ENCODE measurements at places on chromosomes 4 and X.

- DNase-seq = no peak
These were observed 686.0 kb downstream of the STPG2 start for GRCh38 chr4:97457253-97457652.

DNA sequence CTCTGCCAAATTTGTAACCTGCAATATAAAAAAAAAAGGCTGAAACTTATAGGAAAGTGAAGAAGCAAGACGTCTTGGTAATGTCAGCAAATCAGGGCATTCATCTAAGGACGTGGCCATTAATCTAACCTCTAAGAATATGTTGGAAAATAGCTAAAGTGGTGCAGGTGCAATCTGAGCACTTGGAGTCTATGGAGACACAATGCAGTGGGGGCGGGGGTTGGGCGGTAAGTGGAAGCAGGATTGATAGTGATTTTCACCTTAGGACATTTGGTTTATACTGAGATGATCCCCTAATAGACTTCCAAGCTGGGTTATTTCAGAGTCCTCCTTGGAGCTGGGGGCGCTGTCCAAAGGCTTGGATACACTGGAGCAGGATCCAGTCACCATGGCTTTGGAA, 283.4 kb downstream of the EPHA5 start:
- no peak for DNase-seq

DNA sequence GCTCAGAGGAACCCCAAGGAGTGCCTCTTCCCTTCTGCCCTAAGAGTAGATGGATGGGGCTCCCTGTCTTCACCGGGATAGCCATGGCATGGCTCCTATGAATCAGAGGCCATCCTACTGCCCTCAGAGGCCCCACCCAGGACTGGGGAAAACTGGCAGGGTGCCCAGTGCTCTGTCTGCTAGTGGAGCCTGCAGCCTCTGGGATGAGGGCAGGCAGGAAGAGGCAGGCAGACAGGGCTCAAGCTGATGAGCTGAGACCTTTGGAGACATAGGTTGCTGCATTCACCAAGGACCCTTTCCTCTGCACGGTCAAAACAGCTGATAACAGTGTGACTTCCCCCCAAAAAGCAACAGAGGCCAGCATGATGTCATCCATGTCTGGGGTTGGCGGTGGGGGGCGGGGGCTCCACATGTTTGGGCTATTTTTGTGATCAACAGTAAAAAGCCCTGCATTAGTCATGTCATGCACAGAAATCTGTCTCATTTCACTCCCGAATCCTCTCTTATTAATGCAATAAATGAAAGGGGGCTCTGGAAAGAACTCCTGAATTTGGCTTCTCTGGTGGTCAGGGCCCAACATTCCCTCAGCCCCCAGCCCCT, 207.6 kb upstream of the MAMLD1 start:
- DNase-seq = no peak

- no peak for DNase-seq
These were observed 419.4 kb downstream of the ADGRL3 start for GRCh38 chr4:61619528-61619927.
